ENCODE measurements at places on chromosomes 6 and 20.

- DNase-seq, result no peak
Observed at GRCh38 chr20:23710771-23711170, 21.9 kb upstream of the CST4 start.

DNA sequence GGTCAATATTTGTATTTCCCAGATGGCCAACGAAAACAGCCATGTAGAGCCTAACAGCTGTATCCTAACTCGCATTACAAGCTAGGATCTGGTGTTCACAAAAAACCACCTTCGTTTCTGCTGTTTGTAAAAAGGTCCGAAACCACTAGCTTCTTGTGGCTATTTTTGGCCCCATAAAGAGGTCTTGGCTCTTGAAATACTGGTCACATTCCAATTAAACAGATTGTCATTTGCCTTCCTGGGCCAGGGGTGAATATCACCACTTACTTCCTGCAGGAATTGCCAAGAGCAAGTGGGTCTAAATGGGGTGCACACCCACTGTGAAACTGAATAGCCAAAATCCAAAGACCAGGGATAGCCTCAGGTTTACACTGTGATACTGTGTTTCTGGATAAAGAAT, 48.2 kb downstream of the TSHZ2 start:
- DNase-seq, result no peak

GRCh38 chr6:134287859-134288537, 29.9 kb downstream of the SGK1 start:
- no peak for DNase-seq

DNA sequence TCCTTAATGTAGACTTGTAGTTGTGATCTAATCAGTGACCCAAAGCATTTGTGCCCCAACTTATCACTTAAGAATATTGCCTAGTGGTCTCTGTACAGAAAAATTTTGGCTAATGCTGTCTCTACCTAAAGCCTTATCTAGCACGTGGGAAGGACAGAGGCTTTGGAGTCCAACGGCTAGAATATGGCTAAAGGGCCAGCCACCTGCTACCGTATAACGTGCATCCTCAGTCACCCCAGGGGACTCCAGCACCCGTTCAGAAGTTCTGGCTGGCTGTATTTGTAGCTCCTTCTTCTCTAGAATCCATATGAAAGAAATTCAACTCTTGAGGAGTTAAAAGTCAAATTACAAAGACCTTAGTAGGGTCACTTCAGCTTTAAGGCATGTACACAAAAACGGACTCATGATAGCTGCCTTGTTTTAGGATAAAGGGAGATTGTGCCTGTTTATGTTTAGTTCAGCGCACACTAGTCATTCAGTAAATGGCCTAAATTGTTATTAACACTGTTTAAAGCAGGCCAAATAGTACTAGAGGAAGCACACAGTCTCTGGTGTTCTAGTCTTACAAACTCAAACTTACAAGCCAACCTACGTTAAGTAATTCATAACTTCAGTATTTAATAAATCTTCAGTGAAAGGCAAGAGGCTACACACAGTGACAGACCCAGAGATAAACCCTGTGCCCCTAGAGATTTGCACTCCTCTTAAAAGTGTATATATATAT, 407.5 kb upstream of the PLCB4 start:
- no peak for DNase-seq

DNA sequence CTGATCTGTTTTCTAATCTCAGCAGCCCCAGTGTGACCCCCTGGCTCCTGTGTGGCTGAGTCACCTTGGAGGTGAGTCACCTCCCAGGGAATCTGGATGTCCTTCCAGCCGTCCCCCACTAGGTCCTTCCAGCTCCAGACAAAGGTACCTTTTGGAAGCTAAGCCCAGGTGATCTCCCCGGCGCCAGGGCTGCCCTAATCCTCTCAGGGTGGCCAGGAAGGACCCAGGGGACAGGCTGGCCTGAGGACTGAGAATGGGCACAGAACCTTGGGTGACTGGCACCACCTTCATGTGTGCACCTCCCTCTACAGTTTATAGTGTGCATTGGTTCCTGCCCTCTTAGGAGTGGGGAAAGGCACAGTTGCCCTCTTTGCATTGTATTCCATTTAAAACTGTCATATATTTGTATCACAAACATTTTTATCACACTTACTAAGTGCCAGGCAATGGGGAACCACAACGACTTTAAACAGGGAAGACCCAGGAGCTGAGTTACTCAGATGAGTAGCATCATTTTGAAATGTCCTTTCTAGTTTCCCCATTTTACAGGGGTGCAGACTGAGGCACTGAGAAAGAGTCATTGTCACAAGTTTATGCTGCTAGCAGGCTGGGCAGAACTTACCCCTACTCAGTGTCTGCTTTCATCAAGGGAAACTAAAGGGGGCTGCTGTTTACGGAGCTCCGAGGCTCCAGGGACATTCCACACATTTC, 2.6 kb upstream of the BPIFB4 start:
- DNase-seq, result no peak

DNA sequence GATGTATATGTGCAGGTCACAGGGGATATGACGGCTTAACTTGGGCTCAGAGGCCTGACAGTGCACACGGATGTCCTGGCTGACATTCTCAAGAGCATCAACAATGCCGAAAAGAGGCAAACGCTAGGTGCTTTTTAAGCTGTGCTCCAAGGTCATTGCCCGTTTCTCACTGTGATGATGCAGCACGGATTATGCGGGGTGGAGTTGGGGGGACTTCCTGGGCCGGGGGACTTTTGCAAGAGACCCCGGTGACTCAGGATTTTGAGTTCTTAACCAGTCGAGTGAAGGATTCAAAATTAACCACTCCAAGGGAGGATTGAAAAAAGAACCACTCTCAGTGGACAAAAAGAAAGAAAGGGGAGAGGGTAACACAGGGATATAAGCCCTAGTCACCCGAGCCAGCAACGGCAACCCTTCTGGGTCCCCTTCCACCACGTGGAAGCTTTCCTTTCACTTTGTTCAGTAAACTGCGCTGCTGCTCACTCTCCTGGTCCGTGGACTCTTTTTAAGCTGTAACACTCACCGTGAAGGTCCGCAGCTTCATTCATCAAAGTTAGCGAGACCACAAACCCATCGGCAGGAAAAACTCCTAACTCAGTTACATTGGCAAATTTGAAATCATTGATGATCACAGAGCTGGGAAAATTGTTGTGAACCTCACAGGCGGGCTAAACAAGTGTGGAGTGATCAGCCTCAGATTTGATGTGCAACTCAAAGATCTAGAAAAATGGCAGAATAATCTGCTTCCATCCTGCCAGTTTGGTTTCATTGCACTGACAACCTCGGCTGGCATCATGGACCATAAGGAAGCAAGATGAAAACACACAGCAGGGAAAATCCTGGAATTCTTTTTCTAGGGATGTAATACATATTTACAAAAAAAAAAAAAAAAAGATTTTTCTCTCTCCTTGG, 199.3 kb downstream of the ARID1B start:
- DNase-seq, result no peak

DNA sequence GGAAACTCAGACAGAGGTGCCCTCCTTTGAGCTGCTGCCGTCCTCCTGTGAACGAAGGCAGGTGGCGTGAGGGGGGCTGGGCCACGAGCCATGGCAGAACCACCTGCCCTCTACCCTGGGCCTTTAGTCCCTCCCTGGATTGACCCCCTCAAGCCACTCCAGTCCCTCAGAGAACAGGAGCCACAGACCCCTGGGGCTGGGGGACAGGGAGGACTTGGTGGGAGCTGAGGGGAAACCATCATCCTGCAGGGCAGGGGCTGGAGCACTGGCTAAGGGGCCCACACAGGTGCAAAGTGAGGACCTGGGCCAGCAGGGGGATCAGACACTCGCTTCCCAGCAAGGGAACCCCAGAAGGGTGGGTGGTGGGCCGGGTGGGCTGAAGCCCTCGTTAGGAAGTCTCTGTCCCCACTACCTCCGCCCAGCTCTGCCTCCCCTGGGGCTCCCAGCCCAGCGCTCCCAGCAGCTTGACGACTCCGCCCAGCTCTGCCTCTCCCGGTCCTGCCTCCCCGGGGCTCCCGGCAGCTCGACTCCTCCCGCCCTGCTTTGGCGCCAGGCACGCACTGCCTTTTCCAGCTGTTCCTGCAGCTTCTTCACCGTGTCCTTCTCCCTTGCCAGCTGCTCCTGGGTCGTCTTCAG, 44.4 kb downstream of the DSTN start:
- DNase-seq, result no peak

DNA sequence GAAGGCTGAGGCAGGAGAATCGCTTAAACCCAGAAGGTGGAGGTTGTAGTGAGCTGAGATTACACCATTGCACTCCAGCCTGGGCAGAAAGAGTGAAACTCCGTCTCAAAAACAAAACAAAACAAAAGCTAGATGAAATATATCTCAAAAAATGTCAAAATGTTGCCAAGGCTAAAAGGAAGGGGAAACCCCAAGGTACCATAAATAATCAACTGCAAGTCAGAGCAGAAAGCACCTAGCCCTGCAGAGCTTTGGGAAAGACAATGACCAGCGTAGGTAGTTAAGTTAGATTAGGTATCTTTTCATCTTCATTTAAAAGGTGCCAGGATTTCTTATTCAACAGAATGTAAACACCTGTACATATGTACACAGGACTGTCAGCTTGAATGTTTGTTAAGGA, 33.0 kb downstream of the AKIRIN2 start:
- DNase-seq, result no peak

GRCh38 chr6:8389036-8389818, 46.1 kb downstream of the SLC35B3 start:
- no peak for DNase-seq

- DNase-seq, result no peak
Observed at GRCh38 chr20:57785061-57785460, 75.2 kb upstream of the PMEPA1 start.

DNA sequence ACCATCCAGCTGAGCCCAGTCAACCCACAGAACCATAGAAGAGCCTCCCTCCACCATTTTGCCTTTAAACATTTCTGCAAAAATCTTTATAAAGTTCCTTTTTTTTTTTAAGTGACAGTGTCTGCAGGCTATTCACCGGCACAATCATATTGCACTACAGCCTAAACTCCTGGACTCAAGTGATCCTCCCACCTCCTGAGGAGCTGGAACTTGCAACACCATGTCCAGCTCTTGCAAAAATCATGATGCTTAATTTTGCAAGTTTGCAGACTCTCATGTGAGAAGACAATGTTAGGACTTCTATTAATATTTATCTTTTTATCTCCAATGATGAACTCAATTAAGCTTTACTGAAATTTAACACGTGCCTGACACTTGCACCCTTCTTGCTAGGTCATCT, 88.8 kb downstream of the INSM1 start:
- DNase-seq, result no peak

GRCh38 chr6:88365656-88366055, 199.5 kb upstream of the CNR1 start:
- no peak for DNase-seq

GRCh38 chr20:58709013-58709702, 16.6 kb downstream of the NPEPL1 start:
- no peak for DNase-seq

- DNase-seq, result no peak
Observed at GRCh38 chr6:150652848-150653613, 53.3 kb downstream of the PLEKHG1 start.

GRCh38 chr6:160305926-160306713, 42.1 kb upstream of the SLC22A3 start:
- no peak for DNase-seq

DNA sequence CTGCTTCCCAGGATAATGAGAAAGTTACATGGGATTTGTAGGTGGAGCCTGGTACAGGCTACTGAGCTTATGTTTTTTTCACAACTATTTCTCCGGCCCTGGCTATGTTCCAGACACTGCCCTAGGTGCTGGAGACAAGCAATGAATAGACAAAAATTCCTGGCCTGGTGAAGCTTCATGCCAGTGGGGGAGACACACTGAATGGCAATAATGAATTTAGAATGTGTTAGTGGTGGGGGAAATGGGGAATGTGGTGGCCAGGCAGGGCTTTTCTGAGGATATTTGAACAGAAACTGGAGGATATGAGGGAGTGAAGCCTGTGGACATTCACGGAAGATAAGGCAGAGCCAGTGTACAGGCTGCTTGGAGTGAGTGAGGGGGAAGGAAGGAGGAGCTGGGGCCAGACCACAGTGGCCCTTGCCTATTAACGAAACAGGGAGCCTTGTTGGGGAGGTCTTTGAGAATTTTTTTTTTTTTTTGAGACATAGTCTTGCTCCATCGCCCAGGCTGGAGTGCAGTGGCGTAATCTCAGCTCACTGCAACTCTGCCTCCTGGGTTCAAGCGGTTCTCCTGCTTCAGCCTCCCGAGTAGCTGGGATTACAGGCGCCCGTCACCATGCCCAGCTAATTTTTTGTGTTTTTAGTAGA, 6.6 kb downstream of the FOXS1 start:
- DNase-seq, result no peak

DNA sequence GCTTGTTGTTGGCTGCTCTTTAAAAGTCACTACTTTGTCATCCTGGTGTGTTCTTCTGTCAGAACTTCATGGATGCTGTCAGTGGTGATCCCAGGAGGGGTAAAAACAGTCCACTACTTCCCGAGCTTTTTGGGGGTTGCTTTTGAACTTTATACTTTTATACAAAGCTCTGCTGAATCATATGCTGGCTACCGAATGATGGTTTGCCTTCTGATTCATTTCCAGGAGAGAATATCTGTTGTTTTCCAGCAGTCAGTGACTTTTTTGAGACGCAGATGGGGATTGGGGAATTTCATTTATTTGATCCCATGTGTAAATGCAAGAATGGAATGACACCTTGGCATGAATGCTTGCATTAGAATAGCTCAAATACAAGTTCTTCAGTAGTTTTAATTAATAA, 32.7 kb upstream of the COL10A1 start:
- no peak for DNase-seq

DNA sequence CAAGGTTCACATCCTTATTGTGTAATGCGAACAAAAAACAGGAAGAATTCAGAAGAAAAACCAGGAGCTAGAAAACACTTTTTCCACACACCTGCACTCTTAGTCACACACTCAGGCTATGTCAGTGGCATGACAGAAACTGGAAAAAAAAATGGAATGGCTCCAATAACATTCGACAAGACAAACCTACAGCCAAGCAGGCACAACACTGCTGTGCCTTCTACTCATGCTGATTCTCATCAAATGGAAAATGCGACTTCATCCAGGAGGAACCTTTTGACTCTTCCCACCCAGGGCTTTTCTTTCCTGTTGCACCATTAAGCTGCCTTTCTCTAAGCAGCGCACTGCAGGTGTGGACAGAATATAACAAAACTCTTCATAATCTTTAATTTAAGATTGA, 163.2 kb upstream of the BTBD3 start:
- DNase-seq, result no peak

GRCh38 chr6:1525364-1526038, 84.2 kb upstream of the FOXC1 start:
- DNase-seq, result no peak

- DNase-seq, result no peak
Observed at GRCh38 chr6:79635232-79635543, 4.1 kb downstream of the SH3BGRL2 start.

- no peak for DNase-seq
Observed at GRCh38 chr6:9484686-9485085, 930.2 kb downstream of the TFAP2A start.
